ENCODE measurements at places on chromosomes 2 and 18.

GRCh38 chr2:156196031-156196430 lies 136.5 kb downstream of the NR4A2 start:
- DNase-seq = no peak

DNA sequence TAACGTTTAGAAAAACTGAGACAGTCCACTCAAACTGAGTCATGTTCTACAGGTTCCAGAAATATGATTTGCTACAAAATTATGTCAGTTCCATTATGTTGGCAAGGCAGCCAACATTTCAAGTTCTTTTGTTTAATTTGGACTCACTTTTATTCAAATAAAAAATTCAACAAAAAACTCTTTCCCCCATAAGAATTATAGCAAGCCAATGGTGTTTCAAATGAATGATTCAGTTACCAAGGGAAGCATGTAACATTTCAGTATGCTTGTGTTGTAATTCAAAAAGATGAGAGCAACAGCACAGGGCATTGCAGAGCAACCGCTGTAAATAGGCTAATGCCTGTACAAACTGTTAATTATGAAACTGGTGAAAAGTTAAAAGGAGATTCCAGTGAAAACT lies 140.8 kb downstream of the FIGN start:
- no peak for DNase-seq

DNA sequence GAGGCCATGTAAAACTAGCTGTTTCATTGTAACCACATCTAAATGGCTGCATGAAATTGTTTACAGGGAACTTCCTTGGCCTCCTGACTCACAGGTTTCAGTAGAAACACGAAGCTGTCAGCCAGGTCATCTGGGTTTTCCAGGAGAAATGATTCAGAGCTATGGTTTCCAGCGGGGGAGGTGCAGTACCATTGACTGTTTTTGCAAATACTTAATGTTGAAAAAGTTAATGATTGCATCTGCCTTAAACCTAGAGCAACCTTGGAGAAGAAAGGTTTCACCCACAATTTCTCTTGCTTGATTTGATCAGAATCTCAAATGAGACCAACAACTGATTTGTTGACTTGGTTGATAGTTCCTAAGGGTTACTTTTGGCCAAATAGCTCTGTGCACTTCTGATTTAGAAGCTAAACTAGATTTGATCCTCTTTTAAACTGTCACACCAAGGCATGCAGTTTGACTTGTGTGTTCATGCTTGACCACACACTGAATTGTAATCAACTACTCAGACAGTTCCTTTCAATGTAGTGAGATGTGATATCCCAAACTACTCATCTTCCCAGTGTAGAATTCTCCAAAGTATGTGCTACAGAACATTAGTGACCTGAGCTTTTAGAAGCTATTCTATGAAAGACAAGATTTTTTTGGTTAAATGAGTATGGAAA lies 193.5 kb upstream of the CHST9 start:
- DNase-seq = no peak

- no peak for DNase-seq
Observed at GRCh38 chr2:16664809-16665747, 556 bp downstream of the CYRIA start.

DNA sequence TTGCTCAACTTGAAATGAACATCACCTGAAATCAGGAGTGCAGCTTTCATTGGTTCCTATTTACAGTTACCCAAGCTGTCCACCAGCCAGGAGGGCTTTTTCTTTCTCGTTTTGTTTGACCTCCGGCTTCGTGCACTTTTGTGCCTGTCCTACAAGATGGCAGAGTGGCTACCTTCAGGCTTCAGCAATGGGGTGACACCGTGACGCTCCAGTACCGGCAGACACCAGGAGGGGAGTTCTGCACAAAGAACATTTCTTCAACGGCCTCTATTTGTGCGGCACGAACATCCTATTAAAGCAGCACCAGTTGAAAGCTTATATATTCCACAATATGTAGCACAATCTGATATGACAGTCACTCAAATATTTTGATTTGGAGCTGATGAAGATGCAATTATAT lies 18.3 kb downstream of the RNASEH1 start:
- DNase-seq = no peak
